ENCODE measurements at places on chromosomes 4 and X.

DNA sequence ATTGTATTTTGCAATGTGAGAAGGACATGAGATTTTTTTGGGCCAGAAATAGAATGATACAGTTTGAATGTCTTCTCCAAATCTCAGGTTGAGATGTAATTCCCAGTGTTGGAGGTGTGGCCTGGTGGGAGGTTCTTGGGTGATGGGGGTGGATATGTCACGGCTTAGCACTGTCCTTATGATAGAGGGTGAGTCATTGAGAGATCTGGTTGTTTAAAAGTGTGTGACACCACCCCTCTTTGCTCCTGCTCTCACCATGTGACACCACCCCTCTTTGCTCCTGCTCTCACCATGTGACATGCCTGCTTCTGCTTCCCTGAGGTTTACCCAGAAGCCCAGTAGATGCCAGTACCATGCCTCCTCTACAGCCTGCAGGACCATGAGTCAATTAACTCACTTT is 1226.9 kb downstream of the PCDH7 start:
- no peak for DNase-seq

- no peak for DNase-seq
Measured at GRCh38 chr4:99536271-99536670, 25.4 kb downstream of the C4orf17 start.

DNA sequence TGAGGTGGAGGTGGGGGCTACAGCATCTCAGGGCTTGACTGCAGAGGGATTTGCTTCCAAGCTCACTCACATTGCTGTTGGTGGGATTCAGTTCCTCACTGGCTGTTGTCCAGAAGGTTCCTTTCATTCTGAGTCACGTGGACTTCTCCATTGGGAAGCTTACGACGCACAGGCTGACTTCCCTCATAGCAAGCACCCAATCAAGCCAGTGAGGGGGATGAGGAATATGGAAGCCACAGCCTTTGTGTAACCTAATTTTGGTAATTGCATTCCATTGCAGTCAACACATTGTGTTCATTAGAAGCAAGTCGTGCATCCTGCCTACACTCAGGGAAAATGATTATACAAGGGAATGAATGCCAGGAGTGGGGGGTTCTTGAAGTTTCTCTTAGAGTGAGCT is 32.7 kb upstream of the MXRA5 start:
- DNase-seq, result no peak

DNA sequence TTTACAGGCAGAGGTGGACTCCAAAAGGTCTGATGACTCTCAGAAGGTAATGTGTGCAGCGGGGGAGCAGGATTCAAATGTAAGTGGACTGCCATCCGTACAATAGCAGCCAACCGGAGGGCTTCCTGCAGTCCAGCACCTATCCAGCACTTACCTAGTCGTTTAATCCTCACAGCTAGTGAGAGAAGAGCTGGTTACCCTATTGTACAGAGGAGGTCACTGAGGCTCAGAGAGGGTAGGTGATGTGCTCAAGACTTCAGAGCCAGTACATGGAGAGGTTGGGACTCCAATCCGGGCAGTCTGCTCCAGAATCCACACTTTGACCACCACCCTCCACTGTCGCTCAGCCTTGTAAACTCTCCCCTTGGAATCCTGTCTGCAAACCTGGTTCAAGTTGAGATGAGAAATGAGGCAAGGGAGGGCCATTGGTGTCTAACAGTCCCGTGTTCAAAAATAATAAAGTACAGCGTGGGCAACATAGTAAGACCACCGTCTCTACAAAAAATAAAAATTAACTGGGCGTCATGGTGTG is 22.5 kb upstream of the JAKMIP1 start:
- DNase-seq, result no peak

- no peak for DNase-seq
Measured at GRCh38 chr4:89604951-89605350, 232.0 kb downstream of the SNCA start.

DNA sequence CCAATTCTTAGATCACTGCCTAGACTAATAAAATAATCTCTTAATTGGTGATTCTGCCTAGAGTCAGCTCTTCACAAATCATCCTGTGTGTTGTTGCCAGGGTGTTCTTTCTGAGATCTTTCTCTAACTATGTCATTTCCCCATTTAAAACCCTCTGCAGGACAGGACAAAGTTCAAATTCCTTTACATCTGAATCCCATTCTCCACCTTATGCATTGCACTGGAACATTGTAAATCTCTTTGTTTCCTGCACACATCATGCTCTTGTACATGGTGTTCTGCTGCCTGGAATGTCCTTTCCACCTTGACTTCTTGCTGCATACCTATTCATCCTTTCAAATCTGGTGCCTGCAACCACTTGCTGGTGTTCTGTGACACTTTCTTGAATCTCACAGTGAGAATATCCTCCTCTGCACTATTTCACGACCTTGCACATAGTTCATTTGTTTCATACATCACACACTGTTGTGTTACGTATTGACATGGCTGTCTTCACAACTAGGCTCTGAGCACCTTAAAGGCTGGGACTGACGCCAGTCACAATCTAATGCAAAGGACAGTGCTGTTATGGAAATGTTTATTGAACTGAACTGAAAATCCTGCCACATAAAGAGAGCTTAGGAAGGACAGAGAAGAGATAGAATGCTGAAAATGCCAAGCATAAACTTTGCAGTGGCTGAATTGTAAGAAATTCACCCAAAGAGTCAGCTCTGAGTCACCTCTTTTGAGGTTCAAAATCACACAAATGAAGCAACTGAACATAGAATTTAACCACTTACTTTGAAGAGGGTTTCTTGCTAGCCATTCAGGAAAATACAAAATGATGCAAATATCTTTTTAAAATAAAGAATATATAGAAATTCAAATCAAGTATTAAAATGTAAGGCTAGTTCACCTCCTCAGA is 26.4 kb upstream of the SMIM14 start:
- no peak for DNase-seq

DNA sequence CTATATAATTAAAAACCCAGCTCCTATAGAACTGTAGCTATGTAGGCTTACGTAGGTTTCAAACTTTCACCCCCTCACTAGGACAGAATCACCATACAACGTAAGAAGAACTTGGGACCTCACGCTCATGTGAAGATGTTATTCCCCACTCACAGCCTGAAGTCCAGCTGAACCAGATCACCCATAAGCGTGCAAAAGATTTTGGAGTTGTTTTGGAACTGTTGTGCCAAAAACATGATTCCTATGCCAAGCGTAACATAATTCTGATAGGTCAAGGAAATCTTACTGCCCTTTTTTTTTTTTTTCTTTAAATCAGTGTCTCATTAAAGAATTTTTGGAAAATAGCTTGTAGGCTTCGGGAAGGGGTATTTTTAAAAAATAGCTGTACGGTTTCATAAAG is 57.0 kb downstream of the LCORL start:
- no peak for DNase-seq

DNA sequence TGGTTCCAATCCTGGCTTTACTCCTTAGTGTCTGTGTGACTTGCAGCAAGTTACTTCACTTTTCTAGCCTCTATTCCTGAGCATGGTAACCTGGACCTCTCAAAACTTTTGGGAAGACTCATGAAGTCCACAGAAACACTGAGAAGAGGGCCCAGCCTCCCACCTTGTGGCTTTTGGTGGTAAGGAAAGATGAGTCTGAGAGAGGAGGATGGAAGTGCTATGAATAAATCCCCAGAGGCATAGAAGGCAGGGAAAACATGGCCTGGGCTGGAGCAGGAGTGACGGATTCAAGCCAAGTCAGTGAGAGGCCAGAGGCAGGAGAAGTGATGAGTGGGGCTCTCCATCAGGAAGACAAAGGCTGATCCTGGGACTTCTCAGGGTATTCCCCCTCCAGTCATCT is 10.9 kb upstream of the MAGEA4 start:
- no peak for DNase-seq

GRCh38 chrX:48591255-48591791 is 6.0 kb upstream of the WDR13 start:
- DNase-seq, result no peak

DNA sequence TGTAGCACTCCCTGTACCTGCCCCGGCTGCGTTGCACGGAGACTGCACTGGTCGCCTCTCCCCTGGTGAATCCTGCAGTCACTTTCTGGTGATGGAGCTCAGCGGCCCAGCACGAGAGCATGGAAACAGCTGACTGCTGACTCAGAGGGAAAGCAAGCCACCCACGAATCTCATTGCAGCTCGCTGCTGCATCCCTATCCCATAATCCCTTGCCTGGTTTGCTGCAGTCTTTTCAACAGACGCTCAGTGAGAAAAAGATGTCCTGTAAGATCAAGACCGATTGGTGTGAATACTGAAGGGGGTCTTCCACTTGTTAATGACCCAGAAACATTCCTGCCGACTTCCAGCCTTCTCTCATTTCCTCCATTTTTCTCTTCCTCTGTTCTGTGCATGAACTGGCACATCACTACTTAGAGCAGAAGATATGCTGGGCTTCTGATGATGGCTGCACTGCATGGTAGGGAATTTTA is 52.9 kb downstream of the TRIM2 start:
- DNase-seq, result no peak

DNA sequence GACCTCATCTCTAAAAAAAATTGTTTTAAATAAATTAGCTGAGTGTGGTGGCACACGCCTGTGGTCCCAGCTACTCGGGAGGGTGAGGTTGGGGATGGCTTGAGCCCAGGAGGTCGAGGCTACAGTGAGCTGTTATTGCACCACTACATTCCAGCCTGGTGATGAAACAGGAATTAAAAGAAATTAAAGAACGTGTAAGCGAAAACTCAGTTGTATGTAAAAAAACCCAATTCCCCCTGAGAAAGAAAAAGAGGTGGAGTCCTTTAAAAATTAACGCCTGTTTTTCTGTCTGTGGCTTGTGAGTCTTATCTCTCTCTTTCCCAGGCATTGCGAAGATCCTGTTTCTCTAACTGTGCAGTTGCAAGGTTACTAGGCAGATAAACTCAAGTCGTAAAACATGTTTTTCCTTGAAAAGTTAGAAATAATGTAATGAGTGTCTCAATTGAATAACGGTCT is 22.1 kb downstream of the EPGN start:
- no peak for DNase-seq

GRCh38 chr4:107801766-107802211 is 22.9 kb upstream of the SGMS2 start:
- no peak for DNase-seq

DNA sequence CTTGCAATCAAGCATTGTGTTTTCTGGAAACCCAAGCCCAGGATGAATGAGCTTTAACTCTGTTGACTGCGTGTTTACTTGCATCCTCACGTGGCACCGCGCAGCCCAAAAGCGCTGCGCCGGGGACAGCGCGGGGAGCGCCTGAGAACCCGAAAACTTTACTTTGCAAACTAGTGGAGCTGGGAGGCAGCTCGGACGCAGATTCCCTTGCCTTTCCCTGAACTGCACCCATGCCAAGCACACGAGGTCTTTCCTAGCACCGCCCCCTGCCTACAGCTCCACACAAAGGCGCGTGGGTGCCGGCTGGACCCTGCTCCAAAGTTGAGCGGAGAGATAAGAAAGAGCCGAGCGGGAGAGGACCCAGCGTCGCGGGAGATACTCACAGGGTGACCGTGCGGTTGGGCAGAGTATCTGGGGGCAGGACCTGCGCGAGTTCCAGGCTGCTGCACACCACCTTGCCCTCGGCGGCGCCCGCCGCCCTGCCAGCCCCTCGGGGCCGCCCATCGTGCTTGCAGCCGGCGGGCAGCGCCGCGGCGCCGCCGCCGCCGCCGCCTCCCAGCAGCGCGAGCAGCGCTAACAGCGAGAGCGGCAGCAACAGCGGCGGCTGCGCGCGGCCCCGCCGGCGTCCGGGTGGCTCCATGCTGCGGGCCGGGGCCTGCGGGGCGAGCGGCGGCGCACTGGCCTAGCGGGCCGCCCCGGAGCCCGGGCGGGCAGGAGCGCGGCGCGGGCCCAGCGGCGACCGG is 550 bp downstream of the ADGRA3 start:
- DNase-seq, result no peak

GRCh38 chr4:83263106-83263505 is 21.5 kb downstream of the COQ2 start:
- DNase-seq, result no peak

DNA sequence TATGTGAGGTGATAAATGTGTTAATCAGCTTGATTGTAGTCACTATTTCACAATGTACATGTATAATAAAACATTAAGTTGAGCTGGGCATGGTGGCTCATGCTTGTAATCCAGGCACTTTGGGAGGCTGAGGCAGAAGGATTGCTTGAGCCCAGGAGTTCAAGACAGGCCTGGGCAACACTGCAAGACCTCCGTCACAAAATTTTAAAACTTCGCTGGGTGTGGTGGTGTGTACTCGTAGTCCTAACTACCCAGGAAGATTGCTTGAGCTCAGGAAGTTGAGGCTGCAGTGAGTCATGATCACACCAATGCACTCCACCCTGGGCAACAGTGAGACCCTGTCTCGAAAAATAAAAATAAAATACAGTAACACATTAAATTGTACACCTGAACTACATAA is 20.1 kb downstream of the LYAR start:
- no peak for DNase-seq

DNA sequence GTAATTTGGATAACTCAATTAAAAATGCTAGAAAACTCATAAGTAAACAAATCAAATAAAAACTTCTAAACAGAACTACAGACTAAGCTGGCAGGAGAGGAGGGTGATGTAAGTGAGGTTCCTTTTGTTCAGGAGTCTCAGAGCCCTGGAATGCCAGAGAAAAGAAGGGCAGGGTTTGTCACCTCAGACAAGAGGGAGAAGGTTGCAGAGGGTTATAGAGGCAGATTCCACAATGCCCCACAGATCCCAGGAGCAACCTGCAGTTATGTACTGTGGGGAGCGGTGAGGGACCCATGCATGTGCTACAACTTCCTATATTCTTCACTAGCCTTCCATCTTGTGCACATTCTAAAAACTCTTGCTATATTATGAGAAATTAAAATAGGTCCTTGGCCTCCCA is 129.7 kb downstream of the CFAP299 start:
- DNase-seq, result no peak

- DNase-seq, result no peak
Measured at GRCh38 chr4:186216465-186217024, 10.8 kb upstream of the KLKB1 start.

DNA sequence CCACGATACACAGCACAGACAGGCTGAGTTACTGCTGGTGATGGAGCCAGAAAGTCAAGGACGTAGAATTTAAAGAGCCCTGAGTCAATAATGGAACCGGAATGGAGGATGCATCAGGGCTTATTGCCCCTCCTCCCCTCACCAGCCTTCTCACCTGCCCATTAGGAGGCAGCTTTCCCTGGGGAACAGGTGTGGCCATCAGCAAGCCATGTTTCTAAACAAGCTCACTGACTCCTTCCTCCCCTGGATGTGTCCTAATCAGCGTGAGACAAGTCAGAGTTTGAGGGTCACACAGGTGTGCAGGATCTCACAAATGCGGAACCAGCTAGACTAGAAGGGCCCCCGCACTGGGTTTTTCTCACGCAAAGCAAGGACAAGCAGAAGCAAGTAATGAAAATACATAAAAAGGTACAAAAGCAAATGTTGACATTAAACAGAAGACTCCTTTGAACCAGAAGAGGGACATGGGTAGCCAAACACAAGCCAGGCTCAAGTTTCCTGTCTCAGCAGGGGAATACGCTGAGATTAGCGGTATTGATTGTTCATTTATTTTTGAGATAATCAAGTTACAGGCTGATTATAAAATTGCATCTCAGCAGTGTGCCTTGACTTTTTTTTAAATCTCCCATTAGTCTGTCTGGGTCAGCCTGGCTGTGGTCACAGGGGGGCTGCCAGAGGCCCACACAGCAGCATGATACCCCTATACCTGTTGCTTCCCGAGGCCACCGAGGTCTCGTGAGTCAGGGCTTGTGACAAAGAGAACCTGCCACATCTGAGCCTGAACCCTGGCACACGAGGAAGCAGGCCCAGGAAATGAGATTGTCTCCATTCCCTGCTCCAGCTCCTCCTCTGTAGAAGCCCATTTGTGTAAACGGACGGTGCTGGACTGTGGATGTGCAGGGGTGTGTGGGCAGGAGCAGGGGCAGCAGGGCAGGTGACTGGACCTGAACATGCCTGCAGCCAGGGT is 37.4 kb downstream of the CCKAR start:
- no peak for DNase-seq
